ENCODE measurements at places on chromosomes 3 and 15. TPM values are rescaled to one million over a fixed set of nuclear protein-coding genes. Genes with fewer than 3 reads are reported as not detected.

Gene CLDN11
- 88.2 TPM for total RNA-seq

Gene RBM15B
- 21.5 TPM for total RNA-seq

Gene AGBL1
- total RNA-seq, result 0.49 TPM

Gene IMPG2
- 0.22 TPM for total RNA-seq

Gene TGM4
- total RNA-seq, result not detected

Gene GALNT15
- 54.4 TPM for total RNA-seq

Gene NEK10
- 1.9 TPM for total RNA-seq

Gene SIN3A
- total RNA-seq, result 73.6 TPM

Gene CCDC50
- 64.7 TPM for total RNA-seq

Gene LMCD1
- 68.7 TPM for total RNA-seq

Gene CCR3
- total RNA-seq, result not detected

Gene REC114
- not detected for total RNA-seq

Gene U2SURP
- 125 TPM for total RNA-seq

Gene OSTN
- total RNA-seq, result 1.1 TPM

Gene GUCA1C
- total RNA-seq, result not detected

Gene QRICH1
- 101 TPM for total RNA-seq

Gene WDR72
- total RNA-seq, result not detected

Gene MYO9A
- 98.7 TPM for total RNA-seq

Gene COL7A1
- 8.7 TPM for total RNA-seq

Gene ZKSCAN7
- total RNA-seq, result 5.7 TPM

Gene WDR49
- total RNA-seq, result 1.3 TPM

Gene LRRC28
- total RNA-seq, result 24.6 TPM

Gene ELL3
- 5.6 TPM for total RNA-seq

Gene GPR62
- total RNA-seq, result 0.13 TPM

Gene IQCF5
- total RNA-seq, result not detected

Gene ADAM10
- 273 TPM for total RNA-seq

Gene P2RY1
- 8.6 TPM for total RNA-seq

Gene KLHL40
- total RNA-seq, result 0.13 TPM
